ENCODE measurements at places on chromosomes 11 and 22.

DNA sequence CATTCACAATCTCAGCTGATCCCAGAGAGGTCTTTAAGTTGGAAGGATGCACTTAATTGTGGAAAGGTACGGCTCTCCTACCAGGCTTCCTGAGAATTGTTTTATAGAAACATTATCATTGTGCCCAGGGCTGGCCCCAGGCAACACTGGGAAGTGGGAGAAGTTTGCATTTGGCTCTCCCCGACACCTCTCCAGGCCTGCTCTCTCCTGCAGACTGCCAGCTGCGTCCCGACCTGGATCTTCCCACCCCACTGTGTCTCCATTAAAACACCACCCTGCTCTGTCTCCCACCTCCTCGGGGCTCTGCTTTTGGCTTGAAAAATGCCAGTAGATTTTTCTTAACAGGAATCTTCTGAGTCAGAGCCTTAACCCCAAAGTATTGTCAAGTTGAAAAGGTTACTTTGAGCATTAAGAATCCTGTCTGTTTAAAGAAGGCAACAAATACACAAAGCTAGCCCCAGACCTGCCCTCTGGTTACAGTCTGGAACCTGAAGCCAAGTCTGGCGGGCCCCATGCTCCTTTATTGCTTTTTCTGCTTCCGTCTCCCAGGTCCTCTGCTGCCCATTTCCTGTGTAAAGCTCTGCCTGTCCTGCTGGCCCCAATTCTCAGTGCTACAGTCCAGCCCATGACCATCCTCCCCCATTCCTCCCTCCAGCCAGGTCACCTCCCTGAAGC, 530.2 kb downstream of the SOX6 start:
- DNase-seq: no peak

GRCh38 chr11:78825591-78826020, 250.9 kb upstream of the NARS2 start:
- DNase-seq: no peak

DNA sequence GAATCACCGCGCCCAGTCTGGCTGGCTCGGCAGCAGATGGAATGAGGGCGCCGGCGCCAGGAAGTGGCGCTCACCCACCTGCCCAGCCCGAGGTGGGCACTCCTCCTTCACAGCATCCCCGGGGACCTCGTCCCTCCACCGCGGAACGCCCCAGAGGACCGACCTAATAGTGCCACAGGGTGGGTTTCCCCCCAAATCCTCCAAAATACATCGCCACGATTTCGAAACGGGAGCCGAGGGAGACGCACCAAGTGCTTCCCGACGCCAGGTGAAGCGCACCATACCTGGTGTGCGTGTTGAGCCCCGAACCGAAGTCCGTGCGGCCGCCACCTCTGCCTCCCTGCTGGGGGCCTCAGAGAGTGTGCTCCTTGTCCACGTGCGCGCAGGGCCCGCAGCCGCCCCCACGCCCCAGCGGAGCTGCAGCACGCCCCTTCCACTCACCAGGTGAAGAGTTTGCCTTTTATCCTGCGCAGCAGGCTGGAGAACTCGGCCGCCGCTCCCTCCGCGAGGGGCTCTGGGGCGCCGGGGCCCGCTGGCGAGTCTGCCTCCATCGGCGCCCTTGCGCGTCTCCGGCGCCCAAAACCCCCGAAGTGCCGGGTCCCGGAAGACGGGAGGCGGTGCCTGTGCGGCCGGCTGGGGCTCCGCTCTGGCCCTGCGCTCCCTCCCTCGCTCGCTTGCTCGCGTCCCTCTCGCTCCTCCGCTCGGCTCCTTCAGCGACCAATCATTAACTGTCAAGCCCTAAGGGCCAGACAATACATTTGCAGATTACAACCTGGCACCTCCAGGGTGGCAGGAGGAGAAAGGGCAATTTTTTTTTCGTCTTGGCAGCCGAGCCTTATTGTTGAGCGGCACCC, at the start of gene SLC35F2:
TSS of gene SLC35F2 (minus strand) at position 571 of the 854 bp plus-strand sequence. CDS start at position 551, 20 bp downstream.
- peak; percentile 70 for DNase-seq

- no peak for DNase-seq
Measured at GRCh38 chr11:35876786-35877185, 67.1 kb upstream of the LDLRAD3 start.

DNA sequence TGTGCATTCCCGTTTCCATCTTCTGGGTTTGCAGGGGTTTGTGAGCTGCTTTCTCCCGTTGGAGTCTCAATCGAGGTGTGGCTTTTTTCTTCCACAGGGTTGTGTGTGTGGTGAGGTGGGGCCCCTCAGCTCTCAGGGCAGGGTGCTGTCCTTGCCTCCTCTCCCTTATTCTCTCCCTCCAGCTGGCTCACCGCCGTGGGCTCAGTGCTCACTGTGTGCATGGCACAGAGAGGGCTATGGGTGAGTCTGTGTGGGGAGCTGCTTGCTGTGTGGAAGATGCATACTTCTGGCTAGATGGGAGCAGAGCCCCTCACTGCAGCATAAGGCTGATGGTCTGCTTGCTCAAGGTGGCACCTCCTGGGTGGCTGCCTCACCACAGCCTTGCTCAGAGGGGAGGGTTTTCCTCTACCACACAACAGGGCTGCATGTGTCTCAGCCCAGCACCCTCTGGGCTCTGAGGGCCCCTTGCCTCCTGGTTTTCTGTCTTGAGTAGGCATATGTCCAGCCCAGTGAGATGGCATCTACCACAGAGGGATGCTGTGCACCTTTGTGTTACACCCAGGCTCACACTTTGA, 203.1 kb upstream of the B3GAT1 start:
- no peak for DNase-seq

GRCh38 chr11:95267601-95268213, 36.7 kb upstream of the SESN3 start:
- no peak for DNase-seq

DNA sequence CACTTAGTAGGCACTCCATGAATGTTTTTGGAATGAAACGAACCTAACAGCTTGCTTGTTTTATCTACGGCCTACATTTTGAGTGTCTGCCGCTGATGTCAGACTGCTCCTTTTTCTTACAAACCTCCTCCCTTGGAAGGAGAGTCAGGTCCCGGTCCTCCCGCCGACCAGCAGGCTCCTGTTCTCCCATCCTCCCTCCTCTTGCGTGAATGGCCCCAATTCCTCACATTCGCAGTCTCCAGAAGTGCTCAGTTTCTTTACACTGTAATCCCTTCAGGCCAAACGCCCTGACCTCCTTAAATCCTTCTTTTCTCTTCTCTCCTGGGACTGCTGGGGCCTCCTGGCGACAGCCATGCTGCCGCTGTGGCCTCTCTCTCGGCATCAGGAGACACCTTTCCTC, 82.6 kb upstream of the CSNK2A3 start:
- DNase-seq: no peak

- DNase-seq: no peak
Measured at GRCh38 chr22:30202531-30203006, 44.0 kb downstream of the LIF start.

DNA sequence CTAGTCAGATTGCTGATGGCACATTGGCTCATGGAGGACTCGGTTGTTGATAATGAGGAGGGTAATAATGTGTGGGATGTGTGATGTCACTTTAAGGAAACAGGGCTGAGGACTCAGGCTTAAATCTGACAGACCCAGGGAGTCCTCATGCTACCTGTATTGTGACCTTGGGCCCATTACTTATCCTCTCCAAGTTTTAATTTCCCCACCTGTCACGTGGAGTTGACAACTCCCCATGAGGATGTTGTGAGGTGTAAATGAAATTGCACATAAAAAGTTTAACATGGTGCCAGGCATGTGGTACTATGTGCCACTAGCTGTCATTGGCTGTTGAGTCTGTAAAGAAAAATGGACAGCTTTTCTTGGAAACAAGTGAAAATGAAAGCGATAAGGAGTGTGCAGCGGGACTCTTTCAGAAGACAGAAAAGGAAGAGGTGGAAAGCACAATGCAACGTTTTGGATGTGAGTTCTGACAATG, 15.3 kb downstream of the IL10RA start:
- peak; percentile 63 for DNase-seq

- no peak for DNase-seq
Measured at GRCh38 chr22:47836957-47837356, 1074.5 kb downstream of the TBC1D22A start.

DNA sequence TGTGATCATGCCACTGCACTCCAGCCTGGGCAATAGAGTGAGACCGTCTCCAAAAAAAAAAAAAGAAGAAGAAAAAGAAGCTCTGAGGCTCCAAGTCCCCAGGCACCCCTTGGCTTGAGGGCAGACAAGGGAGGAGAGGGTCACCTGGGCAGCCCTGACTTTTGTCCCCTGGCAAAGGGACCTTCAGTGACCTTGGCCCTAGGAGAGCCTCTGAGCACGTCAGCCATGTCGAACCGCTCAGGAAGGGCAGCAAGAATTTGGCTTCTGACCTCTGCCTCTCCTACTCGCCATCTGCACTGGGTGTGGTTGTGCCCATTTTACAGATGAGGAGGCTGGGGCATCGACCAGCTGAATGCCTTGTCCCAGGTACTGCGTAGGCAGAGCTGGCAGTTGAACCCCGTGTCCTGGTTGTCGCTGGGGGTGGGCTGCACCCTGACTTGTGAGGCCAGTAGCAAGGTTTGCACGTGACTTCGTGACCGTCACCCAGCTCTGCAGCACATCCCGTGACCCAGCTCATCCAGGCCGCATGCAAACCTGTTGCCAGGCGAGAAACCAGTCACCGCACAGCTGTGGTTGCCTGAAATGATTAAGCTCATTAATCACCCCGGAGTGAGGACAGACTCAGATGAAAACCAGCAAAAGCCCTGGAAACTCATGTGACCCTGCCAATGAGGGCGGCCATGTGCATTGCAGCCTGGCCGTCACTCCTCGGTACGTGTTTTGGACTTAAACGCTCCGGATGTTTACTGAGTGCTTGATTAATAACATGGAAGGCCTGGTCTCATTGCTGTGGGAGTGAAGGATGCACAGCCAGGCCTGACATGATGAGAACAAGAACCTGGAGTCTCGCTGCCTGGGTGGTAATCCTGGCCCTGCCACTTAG, 47.7 kb upstream of the PPP6R3 start:
- no peak for DNase-seq

DNA sequence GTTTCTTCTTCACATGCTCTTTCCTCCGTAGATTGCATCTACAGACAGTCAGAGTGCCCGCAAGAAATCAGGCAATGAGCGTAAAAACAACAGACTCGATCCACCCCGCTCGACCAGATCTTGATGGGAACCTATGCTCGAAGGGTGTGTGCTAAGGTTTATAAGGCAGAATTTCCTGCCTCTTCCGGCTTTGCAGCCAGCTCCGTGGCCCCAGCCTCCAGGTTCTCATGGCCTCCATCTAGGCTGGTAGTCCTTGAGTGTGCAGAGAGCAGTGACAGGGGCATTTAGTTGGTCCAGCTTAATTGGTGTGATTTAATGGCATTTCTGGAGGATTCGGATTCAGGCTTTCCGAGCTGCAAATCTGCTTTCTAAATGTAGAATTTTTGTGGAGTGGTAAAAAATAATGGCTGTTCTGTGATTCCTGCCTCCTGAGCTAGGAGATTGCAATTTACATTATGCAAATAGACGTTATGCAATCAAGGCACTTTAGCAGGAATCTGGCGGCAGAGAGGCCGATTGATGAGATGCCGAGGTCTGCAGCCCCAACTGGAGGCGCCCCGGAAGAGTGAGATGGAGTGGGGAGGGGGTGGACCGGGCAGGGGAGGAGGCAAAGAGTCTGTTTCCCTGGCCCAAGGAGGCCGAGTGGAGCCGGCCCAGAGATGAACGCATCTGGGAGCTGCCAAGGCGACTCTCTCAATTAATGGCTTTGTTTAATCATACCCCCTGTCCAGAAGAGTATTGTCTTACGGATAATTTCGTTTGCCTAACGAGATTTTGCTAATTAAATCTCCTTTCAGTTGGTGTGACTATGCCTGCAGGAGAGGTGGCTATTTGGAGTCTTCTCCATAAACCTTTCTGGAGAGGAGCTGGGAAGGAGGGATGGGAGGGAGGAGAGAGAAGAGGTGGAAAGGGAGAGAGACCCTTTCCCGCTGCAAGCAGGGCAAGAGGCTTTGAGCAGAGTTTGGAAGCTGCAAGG, 75.3 kb downstream of the PKNOX2 start:
- no peak for DNase-seq

- DNase-seq: no peak
Measured at GRCh38 chr11:8067929-8068575, 13.0 kb upstream of the TUB start.

Measured in CD4-positive, alpha-beta T cell treated with Interleukin-10 for 1 hour (primary cell).